Keratinocyte (primary cell): ENCODE measurements at places on chromosomes 5 and 9. TPM values are rescaled to one million over a fixed set of nuclear protein-coding genes. Genes with fewer than 3 reads are reported as not detected.

- no peak overlapping the region for H3K4me3 ChIP-seq
- H3K27ac ChIP-seq, result no peak overlapping the region
- no peaks in the 10 kb centered on the region for H3K4me1 ChIP-seq
- no peaks in the 10 kb centered on the region for H3K36me3 ChIP-seq
- no peaks in the 10 kb centered on the region for H3K27me3 ChIP-seq
- no peak for DNase-seq
Observed at GRCh38 chr5:22908586-22908985, 55.4 kb upstream of the CDH12 start.

DNA sequence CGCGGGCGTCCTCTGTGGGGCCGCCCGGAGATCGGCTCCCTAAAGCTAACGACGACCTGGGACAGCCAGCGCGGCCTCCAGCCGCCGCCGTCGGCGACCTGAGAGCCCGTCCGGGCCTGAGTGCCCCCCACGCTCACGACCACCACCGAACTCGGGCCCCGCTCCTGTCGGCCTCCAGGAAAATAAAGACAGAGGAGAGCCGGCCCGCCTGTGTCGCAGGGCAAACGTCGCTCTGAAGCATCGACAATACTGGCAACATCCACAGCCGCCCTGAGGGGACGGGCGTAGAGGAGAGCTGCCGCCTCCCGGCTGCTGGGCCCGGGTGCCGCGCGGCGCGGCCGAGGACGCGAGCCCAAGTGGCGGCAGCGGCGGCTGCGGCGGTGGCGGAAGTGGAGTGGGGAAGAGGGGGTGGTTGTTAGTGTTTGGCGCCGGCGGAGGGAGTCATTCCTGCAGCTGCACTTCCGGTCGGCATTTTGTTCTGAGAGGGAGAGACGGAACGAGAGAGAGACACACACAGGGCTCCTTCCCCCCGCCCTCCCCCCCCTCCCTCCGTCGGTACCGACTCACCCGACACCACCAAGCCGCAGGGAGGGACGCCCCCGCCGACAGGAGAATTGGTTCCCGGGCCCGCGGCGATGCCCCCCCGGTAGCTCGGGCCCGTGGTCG lies at the start of gene NIPBL:
Gene NIPBL, plus strand, starts transcription at position 471 of the 666 bp plus-strand sequence. CDS start 76,928 bp downstream, outside the sequence.
- no peaks in the 10 kb centered on the region for H3K27me3 ChIP-seq
- no peaks in the 10 kb centered on the region for H3K36me3 ChIP-seq
- H3K27ac ChIP-seq, result peak within 1 kb of the TSS; percentile 96
- H3K4me1 ChIP-seq, result peaks cover 14% of the 10 kb centered on the region

Gene TNFSF8
- not detected in 3 replicates for polyA plus RNA-seq

Gene CARTPT
- not detected in 3 replicates for polyA plus RNA-seq

Gene IFNA10
- not detected in 3 replicates for polyA plus RNA-seq

Gene HIGD2A
- polyA plus RNA-seq, result 74.6 to 91.4 TPM (median 87.9 TPM) in 3 replicates

Gene JAK2
- polyA plus RNA-seq, result 2.6 to 5.4 TPM (median 3.9 TPM) in 3 replicates
